ENCODE measurements at places on chromosomes 2 and 18.

DNA sequence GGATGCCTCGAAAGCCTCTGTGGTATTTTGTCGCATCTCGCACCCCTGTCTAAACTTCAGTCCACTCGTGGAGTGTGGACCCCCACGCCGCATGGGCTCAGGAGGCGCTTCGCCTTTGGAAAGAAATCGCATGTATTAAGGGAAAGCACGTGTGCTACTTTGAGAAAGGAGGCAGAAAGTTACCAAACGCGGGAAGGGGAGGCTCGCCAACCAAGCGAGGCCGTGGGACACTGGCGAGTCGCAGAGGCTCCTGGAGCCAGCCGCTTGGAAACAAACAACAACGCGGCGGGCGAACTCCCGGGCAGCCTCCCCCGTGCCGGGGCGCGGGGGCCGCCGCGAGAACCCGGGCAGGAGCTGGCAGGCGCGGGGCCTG lies 455 bp upstream of the AGAP1 start:
- no peak for DNase-seq

DNA sequence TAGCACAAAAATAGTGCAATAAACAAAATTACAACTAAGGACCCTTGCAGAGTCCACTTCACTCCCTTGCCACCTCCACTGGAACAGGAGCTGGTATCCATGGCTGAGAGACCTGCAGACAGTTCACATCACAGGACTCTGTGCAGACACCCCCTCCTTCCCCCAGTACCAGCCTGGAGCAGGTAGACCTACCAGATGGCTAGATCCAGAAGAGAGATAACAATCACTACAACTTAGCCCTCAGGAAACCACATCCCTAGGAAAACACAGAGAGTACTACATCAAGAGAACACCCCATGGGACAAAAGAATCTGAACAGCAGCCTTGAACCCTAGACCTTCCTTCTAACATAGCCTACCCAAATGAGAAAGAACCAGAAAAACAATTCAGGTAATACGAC lies 49.8 kb downstream of the FBXO15 start:
- no peak for DNase-seq

DNA sequence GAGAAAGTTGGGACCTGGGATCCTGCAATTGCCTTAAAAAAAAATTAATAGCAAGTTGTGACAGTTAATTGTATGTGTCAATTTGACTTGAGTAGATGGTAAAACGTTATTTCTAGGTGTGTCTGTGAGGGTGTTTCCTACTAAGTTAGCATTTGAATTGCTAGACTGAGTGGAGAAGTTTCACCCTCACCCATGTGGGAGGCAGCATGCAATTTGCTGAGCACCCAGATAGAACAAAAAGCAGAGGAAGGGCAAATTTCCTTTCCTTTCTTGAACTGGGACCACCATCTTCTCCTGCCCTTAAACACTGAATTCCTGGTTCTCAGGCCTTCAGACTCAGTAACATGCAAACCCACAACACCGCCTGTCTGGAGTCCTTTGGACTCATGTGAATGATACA lies 455.7 kb downstream of the GALR1 start:
- no peak for DNase-seq

GRCh38 chr2:239359196-239359912 lies 41.5 kb downstream of the HDAC4 start:
- DNase-seq, result no peak

DNA sequence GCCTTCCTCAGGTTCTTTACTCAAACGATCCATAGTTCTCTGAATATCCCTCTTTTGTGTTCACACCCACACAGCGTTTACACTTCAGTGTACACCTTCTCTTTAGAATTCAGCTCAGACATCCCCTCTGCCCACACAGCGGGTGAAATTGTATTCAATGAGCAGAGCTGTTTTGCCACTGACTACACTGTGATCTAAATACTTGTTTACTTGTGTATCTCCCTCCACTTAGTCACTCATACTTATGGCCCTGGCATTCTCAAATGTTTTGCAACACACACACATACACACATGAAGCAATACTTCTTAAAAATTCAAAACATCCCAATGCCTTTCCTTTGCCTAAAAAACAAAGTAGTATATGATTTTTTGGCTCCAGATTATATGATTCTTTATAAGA lies 297.1 kb downstream of the TMX3 start:
- no peak for DNase-seq

DNA sequence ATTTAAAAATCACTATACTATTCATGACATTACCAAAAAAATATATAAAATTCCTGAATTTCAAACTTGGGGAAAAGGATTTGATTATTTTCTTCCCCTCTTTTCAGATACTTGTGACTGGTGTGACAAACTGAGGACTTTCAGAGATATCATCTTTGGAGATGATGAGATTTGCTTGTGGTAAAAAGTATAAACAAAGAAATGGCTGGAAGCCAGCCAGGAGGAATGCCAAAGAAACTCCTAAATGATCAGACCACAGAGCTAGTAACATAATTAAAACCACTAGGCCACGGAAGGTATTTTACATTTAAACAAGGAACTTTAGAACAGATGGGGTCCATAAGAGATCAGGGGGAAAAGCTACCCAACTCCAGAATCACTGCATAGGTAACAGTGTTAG lies 58.7 kb downstream of the PIGN start:
- no peak for DNase-seq
